ENCODE measurements at places on chromosomes 5 and 9. TPM values are rescaled to one million over a fixed set of nuclear protein-coding genes. Genes with fewer than 3 reads are reported as not detected.

GRCh38 chr5:148482697-148483462, 99.1 kb downstream of the FBXO38 start:
- no peaks in the 10 kb centered on the region for H3K36me3 ChIP-seq
- H3K27ac ChIP-seq = no peak overlapping the region
- peak; percentile 72 for DNase-seq
- peaks cover 26% of the 10 kb centered on the region for H3K27me3 ChIP-seq
- no peaks in the 10 kb centered on the region for H3K4me1 ChIP-seq

DNA sequence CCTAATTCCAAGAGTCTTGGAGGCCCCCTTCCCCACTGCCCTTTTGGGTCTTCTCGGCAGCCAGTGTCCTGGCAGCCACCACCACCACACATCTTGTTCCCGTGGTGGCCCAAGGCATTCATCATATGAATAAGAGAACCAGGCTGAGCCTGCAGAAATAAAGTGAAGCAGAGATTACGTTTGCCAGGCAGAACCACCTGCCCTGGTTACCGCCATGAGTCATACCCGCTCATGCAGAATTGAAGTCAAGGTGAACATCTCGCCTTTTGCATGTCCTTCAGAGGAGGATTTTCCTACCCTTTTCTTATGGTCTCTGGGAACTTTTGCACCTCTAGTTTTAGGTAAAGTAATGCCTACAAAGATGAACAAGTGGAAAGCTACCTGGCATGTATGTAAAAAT, 119.5 kb upstream of the LMX1B start:
- no peaks in the 10 kb centered on the region for H3K4me1 ChIP-seq
- H3K27ac ChIP-seq = no peak overlapping the region
- no peak overlapping the region for H3K4me3 ChIP-seq
- no peaks in the 10 kb centered on the region for H3K36me3 ChIP-seq
- H3K27me3 ChIP-seq = no peaks in the 10 kb centered on the region
- DNase-seq = no peak

DNA sequence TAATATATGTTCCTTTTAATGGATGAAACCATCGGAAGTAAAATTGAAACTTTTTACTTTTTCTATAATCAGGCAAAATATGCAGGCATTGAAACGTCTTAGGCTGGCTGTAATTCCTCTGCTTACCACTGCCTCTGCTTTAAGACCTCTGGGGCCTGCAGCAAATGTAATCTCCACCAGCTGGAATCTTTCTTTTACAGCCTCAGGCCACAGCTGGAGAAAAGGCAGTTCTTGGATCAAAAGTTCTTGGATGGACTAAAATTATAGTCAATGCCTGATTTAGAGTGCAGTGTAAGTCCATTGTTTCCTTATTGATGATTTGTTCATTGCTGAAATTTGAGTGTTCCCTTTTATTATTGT, 396.7 kb downstream of the KCTD16 start:
- no peaks in the 10 kb centered on the region for H3K4me1 ChIP-seq
- no peaks in the 10 kb centered on the region for H3K36me3 ChIP-seq
- no peak overlapping the region for H3K4me3 ChIP-seq
- H3K27me3 ChIP-seq = no peaks in the 10 kb centered on the region
- H3K27ac ChIP-seq = no peak overlapping the region

GRCh38 chr9:137270929-137271695, 6.4 kb upstream of the TOR4A start:
- no peaks in the 10 kb centered on the region for H3K4me1 ChIP-seq
- H3K4me3 ChIP-seq = no peak overlapping the region
- H3K27me3 ChIP-seq = no peaks in the 10 kb centered on the region
- H3K36me3 ChIP-seq = no peaks in the 10 kb centered on the region
- no peak overlapping the region for H3K27ac ChIP-seq

- no peaks in the 10 kb centered on the region for H3K36me3 ChIP-seq
- DNase-seq = no peak
- no peak overlapping the region for H3K27ac ChIP-seq
Measured at GRCh38 chr9:74775396-74775795, 112.3 kb downstream of the TRPM6 start.

DNA sequence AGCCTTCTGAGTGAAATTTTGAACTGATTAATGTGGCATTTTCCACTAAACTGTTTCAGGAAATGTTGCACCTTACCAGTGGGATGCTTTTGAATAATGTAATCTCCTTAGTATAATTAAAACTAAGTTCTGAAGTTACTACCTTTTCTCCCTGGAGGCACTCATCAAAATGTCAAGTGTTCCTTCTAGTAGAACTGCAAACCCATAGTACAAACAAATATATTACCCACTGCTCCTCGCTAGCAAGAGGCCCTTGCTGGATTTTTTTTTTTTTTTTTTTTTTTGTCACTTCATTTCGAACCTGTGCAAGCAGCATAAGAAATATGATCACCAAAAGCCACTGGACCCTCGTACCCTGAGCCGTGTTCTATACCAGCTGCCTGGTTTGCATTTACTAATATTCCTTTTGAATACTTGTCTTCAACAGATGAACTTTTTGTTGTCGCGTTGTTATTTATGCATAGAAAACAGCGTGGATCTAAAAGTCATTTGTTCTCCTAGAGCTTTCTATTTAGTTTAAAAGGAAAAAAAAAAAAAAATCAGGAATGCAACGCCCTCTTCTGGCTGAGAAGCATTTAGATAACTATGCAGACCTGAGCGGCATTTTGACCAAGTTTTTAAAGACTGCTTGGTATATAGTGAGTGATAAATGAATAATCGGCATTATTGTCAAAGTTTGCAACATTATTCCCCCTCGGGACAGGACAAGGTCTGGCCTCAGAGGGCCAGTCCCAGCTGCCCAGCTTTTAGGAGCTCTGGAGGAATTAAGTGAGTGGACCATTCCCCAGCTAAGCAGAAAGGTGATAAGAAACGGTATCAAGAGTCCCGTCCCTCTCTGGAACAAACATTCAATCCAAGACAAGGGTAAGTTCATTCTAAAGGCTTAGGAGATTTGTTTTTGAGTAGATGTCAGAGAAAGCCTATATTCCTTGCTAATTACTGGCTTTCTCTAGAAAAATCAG, 162.5 kb upstream of the KIF2A start:
- peak; percentile 60 for DNase-seq
- no peaks in the 10 kb centered on the region for H3K36me3 ChIP-seq
- peaks cover 20% of the 10 kb centered on the region for H3K27me3 ChIP-seq
- H3K4me3 ChIP-seq = peak overlapping the region; percentile 38
- H3K27ac ChIP-seq = no peak overlapping the region
- no peaks in the 10 kb centered on the region for H3K4me1 ChIP-seq

- H3K27ac ChIP-seq = no peak overlapping the region
- DNase-seq = no peak
- no peak overlapping the region for H3K4me3 ChIP-seq
- no peaks in the 10 kb centered on the region for H3K4me1 ChIP-seq
- no peaks in the 10 kb centered on the region for H3K36me3 ChIP-seq
Measured at GRCh38 chr9:19975499-19975898, 186.7 kb upstream of the SLC24A2 start.

GRCh38 chr9:107141967-107142366, 141.1 kb upstream of the RAD23B start:
- no peaks in the 10 kb centered on the region for H3K36me3 ChIP-seq
- H3K27me3 ChIP-seq = peaks cover 63% of the 10 kb centered on the region
- no peaks in the 10 kb centered on the region for H3K4me1 ChIP-seq
- no peak overlapping the region for H3K4me3 ChIP-seq
- peak; percentile 35 for DNase-seq
- H3K27ac ChIP-seq = no peak overlapping the region

DNA sequence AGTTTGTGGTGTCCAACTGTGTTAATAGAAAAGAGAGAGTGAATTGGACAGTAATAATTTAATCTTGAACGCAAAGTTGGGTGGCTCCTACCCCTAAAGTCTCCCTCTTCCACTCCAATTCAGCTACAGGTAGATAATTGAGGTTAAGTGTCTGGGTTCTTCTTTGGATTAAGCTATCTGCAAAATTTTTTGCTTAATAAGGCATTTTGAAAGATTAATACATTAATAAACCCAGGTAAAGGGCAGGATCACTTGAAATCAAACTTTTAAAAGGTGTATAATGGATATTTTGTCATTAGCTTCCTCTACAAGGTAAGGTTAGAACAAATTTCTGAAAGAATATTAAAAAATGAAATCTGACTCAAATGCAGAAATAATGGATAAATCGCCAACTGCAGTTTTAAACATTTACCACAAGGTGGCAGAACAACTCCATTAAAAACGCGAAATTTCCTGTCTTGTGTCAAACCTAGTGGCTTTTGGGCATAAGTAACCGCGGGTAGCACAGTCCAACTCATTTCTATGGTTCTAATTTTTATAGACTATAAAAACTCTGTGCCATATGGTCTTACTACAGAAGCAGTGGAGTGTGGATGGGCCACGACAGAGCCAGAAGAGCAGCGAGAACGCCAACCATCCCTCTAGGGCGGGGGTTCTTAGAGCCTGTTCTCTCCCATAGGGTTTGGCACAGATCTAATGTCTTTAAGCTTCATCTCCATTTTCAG, 276.5 kb downstream of the ARHGEF28 start:
- no peaks in the 10 kb centered on the region for H3K27me3 ChIP-seq
- H3K36me3 ChIP-seq = no peaks in the 10 kb centered on the region
- no peak overlapping the region for H3K27ac ChIP-seq
- DNase-seq = peak; percentile 77

GRCh38 chr5:123119334-123119986, 30.4 kb downstream of the PRDM6 start:
- H3K4me1 ChIP-seq = peaks cover 44% of the 10 kb centered on the region
- H3K27ac ChIP-seq = peak overlapping the region; percentile 53
- peak overlapping the region; percentile 41 for H3K4me3 ChIP-seq

Gene PRSS3
- 48.2 TPM for polyA plus RNA-seq

Gene CDH9
- not detected for polyA plus RNA-seq
